ENCODE measurements at places on chromosomes 16 and 17.

GRCh38 chr16:51762081-51762996, 611.3 kb upstream of the SALL1 start:
- peak; percentile 68 for DNase-seq

- DNase-seq, result no peak
Observed at GRCh38 chr16:67516296-67517154, 12.1 kb upstream of the RIPOR1 start.

GRCh38 chr17:7548585-7549400, at the start of gene TNFSF12:
TSS of gene TNFSF12 (plus strand) at chr17:7549058. CDS start at chr17:7549154, 96 bp downstream.
- peak; percentile 76 for DNase-seq

GRCh38 chr16:11147754-11148444, 108.1 kb downstream of the SOCS1 start:
- DNase-seq, result no peak

GRCh38 chr17:31738996-31739699, 119.9 kb downstream of the COPRS start:
- DNase-seq, result no peak

- DNase-seq, result no peak
Observed at GRCh38 chr17:69326377-69327059, 415 bp downstream of the ABCA5 start.

Measured in GM10248 (cell line).